Inflammatory macrophage (primary cell): ENCODE measurements at places on chromosomes 11 and 22.
A peak's percentile ranks its signal among the peaks of the same experiment; 100 is the strongest.

DNA sequence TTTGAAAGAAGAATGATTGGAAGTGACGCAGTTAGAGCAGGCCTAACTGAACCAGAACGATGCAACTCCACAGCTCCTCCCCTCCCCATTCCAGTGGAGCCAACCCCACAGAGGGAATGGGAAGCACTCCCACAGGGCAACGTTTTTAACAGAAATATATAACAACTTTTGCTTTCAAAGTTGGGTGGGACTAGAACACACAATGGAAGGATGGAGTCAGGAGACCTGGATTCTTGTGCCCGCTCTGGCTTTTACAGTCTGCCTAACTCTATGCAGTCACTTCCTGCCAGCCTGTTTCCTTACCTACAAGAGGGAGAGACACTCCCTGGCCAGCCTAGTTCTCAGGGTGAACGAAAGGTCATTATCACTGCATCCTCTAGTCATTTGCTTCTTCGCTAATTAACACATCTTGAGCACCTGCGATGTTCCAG is 75.5 kb downstream of the PACSIN2 start:
- DNase-seq, result no peak

- DNase-seq, result no peak
Measured at GRCh38 chr11:134561331-134561720, 149.3 kb upstream of the B3GAT1 start.

- no peak for DNase-seq
Measured at GRCh38 chr11:102451041-102451680, 1.4 kb downstream of the TMEM123 start.

GRCh38 chr11:117265745-117266144 is 25.4 kb upstream of the BACE1-AS start:
- no peak for DNase-seq

- no peak for DNase-seq
Measured at GRCh38 chr11:1041471-1041870, 5.0 kb upstream of the MUC6 start.

- peak; percentile 74 for DNase-seq
Measured at GRCh38 chr11:119666463-119667131, 62.4 kb downstream of the NECTIN1 start.
